ENCODE measurements at places on chromosomes 2 and 18. TPM values are rescaled to one million over a fixed set of nuclear protein-coding genes. Genes with fewer than 3 reads are reported as not detected.

Gene LNPK
- total RNA-seq, result 68.3 TPM

Gene COL4A3
- total RNA-seq, result not detected

DNA sequence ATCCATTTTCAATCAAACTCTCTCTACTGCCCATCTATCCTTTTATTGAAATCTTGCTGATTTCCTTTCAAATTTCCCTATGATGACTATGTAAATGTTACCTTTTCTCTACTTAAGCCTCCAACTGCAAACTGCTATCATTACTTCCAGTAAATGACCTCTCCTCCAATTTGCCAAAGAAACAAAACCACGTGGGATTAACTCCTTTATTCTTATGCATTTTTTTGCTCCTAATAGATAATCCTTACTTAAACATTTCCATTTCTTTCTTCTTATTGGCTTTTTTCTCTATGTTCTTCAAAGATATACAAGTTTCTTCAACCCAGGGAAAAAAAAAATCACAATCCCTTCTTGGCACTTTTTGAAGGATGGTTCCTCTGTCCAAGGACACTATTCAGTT is 61.2 kb downstream of the CCDC88A start:
- DNase-seq, result no peak
- H3K4me3 ChIP-seq, result no peak overlapping the region
- no peaks in the 10 kb centered on the region for H3K27me3 ChIP-seq

- H3K27ac ChIP-seq, result peak overlapping the region; percentile 57
- DNase-seq, result no peak
- H3K36me3 ChIP-seq, result peaks cover 6% of the 10 kb centered on the region
- H3K27me3 ChIP-seq, result no peaks in the 10 kb centered on the region
- H3K4me1 ChIP-seq, result peaks cover 57% of the 10 kb centered on the region
- peak overlapping the region; percentile 91 for H3K4me3 ChIP-seq
These were observed 683 bp downstream of the MBOAT2 start for GRCh38 chr2:9002637-9003365.

DNA sequence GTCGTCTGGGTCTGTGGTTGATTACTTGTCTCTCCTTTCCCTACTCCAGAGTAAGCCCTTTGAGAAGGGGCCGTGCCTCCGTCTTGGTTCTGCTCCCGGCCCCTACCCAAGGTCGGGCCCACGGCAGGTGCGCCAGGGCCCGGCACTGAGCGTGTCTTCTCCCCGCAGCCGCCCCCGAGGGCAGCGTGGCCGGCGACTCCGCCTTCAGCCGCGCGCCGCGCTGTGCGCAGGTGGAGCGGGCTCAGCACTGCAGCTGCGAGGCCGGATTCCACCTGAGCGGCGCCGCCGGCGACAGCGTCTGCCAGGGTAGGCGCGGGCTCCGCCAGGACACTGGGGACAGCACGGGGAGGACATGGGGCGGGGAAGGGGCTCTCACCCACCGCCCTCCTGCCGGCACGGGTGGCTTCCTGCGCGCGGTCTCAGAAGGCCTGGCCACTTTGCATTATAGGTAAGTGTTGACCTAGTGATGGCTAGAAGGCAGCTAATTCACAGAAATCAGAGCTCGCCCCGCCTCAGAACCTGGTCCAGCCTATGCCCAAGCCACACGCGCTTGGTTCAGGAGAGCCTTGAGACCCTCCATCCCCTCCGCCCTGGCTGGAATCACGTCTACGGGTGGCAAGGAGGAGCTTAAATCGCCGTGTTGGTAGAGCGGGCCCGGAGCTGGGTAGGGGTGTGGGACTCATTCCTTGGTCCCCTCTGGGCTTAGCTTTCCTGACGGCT is 43.5 kb downstream of the FBLN7 start:
- H3K36me3 ChIP-seq, result peaks cover 6% of the 10 kb centered on the region
- no peak for DNase-seq
- no peaks in the 10 kb centered on the region for H3K4me1 ChIP-seq
- H3K27me3 ChIP-seq, result peaks cover 5% of the 10 kb centered on the region

GRCh38 chr18:50401888-50402287 is 27.0 kb downstream of the SKA1 start:
- H3K4me3 ChIP-seq, result no peak overlapping the region
- H3K4me1 ChIP-seq, result no peaks in the 10 kb centered on the region
- H3K27ac ChIP-seq, result no peak overlapping the region
- no peak for DNase-seq
- no peaks in the 10 kb centered on the region for H3K36me3 ChIP-seq

GRCh38 chr18:2826581-2826980 is 20.2 kb upstream of the EMILIN2 start:
- no peak overlapping the region for H3K27ac ChIP-seq
- no peak for DNase-seq
- peaks cover 12% of the 10 kb centered on the region for H3K27me3 ChIP-seq
- peaks cover 5% of the 10 kb centered on the region for H3K4me1 ChIP-seq

All from HFFc6 (cell line).